Activated CD8-positive, alpha-beta memory T cell treated with anti-CD3 and anti-CD28 coated beads, Interleukin-2, amount 10 ng/mL, durations not matched to agents 7 days and 5 days (primary cell): ENCODE measurements at places on chromosomes 3 and 15. TPM values are rescaled to one million over a fixed set of nuclear protein-coding genes. Genes with fewer than 3 reads are reported as not detected.
A peak's percentile ranks its signal among the peaks of the same experiment; 100 is the strongest.

Gene ROPN1B
- total RNA-seq, result not detected

Gene STT3B
- 90.0 TPM for total RNA-seq

Gene CTXN2
- total RNA-seq, result not detected

Gene CCR9
- total RNA-seq, result 9.7 TPM

GRCh38 chr15:73884159-73884558, 10.8 kb downstream of the TBC1D21 start:
- no peak for DNase-seq

GRCh38 chr15:69476704-69477473, 24.3 kb downstream of the RPLP1 start:
- no peak for DNase-seq

DNA sequence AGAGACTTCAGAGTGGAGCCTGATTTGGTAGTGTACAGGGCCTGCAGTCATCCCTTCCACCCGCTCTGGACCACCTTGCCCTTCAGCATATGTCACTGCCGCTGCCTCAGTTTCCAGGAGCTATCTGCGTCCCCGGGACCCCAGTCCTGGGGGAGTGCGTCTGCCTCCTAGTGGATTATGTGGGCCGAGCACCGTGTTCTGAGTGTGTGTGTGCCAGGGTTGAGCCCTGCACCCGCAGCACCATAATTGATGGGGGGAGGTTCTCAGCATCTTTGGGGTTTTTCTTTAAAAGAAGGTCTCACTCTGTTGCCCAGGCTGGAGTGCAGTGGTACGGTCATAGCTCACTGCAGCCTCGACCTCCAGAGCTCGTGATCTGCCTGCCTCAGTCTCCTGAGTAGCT, 33.6 kb downstream of the CD276 start:
- no peak for DNase-seq

DNA sequence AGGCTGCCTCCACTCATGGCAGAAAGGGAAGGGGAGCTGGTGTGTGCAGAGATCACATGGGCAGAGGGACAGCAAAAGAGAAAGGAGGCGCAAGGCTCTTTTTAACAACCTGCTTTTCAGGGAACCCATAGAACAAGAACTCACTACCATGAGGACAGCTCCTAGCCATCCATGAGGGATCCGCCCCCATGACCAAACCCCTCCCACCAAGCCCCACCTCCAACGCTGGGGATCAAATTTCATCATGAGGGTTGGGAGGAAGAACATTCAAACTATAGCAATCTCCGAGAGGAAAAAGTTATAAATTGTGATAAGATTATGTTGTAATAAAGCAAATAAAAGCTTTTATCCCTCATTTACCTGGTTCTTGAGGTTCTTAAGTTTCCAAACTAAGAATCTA, 84.7 kb upstream of the LMCD1 start:
- no peak for DNase-seq

DNA sequence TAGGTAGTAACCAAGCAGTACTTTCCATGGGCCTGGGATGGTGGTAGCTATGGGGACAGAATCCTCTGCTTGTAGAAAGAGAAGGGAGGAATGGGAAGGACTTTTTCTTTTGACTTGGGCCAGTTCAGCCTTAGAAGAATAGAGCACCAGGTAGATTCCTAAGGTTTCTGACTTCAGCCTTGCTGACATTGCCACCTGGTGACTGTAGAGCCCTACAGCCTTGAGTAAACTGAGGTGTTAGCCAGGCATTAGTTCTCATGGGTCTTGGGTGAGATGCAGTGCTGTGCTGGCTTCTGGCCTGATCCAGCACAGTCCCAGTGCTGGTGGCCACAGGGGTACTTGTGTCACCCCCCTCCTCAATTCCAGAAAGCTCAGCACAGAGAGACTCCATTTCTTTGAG, 171.1 kb downstream of the ZBBX start:
- no peak for DNase-seq

DNA sequence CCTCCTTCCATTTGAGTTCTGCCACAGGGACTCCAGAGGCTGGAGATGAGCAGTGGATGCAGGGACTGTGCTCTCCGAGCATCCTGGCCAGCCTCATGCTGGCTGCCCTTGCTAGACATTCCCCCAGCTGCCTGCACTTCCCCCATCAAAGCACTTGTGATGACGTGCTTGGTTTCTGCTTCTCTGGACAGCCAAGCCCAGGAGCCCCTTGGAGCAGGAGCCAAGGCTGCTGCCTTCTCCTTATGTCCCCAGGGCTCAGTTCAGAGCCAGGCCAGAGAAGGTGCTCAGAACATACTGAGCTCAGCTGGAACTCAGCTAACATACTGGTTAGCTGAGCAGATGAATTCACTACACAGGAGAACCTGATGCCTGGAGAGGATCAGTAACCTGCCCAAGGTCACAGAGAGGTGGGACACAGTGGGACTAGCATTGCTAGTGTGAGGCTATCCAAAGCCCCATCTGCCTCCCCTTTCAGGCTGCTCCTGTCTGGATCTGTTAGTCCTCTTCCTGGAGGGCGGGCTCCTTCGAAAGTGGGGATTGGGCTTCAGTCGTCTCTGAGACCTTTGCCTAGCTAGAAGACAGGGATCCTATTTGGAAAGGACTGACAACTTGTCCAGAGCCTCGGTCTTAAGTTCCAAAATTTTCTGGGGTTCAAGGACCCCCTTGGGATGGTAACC, 4.3 kb downstream of the PCBP4 start:
- no peak for DNase-seq

GRCh38 chr3:80705290-80705689, 937.5 kb upstream of the ROBO1 start:
- DNase-seq, result no peak

GRCh38 chr15:66253418-66254088, at the start of gene MEGF11:
Gene MEGF11 (minus strand): TSS chr15:66253750. CDS start chr15:66128403, 125,347 bp downstream.
- no peak for DNase-seq

- no peak for DNase-seq
These were observed 174.3 kb downstream of the APBA2 start for GRCh38 chr15:29059871-29060640.

DNA sequence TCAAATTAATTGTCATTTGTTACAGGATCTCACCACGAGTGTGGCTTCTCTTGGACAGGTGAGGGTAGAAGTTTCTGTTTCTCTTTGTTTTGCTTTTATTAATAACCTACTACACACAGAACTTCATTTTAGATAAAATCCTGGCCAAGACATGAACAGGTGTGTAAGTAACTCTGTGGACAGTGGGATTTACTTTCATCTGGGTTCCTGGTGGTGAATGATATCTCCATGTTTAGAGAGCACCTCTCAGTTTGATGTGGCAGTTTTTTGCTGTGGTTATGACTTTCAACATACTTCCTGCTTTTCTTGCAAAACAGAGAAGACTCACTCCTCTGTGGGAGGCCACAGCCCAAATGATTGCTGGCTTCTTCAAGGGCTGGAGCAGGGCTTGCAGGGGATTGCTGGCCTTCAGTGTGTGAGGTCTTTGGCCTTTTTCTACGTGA, 71.1 kb upstream of the XCR1 start:
- DNase-seq, result peak; percentile 90

DNA sequence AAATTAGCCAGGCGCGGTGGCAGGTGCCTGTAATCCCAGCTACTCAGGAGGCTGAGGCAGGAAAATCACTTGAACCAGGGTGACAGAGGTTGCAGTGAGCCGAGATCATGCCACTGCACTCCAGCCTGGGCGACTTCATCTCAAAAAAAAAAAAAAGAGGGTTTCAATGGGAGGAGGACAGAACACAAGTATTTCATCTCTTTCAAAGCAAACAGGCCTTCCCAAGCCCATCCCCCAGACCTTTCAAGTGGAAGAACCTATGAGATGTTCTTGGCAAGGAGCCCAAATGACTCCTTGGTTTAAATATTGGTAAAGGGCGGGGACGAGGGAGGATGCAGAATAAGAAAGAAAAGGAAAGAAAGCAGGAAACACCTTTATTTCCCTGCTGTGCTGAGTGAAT, 62.2 kb upstream of the MCF2L2 start:
- DNase-seq, result peak; percentile 11
